ENCODE measurements at places on chromosomes 3 and 15.

DNA sequence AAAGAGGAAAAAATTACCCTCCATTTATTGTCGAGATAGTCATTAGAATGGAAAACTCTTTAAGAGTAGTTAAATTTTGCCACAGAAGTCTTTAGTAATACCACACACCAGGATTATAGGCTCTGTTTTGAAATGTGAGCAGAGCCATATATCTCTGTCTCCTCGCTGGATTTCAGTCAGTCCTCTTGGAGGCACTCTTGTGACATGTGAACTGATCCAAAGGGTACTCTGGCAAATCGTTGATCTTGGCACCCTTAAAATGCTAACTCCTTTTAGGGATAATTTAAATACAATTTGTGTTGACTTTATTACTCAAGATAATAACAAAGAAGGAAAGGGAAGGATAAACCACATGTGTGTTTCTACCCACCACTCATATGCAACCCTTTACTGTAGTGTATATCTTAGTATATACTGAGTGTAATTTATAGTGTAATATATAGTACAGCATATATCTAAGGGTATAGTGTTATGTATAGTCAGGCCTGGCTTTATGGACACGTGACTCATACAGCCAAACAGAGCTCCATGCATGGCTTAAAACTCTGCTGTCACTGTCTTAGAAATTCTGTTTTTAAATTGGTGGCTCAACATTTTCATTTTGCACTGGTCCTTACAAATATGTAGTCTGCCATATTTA, 12.3 kb upstream of the KPNA4 start:
- DNase-seq, result peak; percentile 44

- DNase-seq, result peak; percentile 51
These were observed 83.3 kb downstream of the ADCY5 start for GRCh38 chr3:123365450-123366143.

DNA sequence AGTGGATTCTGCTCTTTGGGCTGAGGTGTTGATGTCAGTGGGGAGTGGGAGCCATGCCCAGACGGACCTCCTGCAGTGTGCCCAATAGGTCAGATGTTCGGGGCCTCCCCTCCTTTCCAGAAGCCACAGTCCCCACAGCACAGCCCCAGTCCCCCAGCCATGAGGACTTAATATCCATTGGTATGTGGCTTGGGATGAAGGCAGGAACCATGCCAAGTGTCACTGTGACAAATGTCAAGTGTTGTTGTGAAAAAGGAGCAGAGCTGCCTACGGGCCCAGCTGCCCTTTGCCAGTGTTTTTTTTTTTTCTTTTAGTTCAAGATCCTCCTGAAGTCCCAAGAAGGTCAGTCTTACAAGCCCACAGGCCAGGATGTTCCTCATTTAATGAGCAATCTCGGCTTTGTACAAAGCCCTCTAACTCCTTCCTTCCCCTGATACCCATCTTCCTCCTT, 12.2 kb downstream of the SEMA3G start:
- no peak for DNase-seq

DNA sequence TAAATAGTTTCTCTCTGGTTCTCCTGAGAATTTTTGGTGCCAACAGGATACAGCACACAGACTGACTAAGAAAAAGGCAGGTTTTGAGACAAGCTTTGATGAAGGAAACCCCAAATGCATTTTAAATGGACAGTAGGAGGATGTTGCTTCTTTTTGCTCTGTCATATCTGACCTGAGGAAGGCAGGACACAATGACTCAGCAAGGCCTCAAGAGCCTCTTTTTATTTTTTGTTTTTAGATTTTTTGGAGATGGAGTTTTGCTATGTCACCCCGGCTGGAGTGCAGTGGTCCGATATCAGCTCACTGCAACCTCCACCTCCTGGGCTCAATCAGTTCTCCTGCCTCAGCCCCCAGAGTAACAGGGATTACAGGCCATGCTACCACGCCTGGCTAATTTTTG, 16.9 kb upstream of the KNG1 start:
- DNase-seq, result no peak

- peak; percentile 81 for DNase-seq
These were observed 57.8 kb downstream of the RIOX2 start for GRCh38 chr3:97914388-97914787.

- DNase-seq, result no peak
These were observed 6.2 kb upstream of the SSUH2 start for GRCh38 chr3:8650583-8651416.

DNA sequence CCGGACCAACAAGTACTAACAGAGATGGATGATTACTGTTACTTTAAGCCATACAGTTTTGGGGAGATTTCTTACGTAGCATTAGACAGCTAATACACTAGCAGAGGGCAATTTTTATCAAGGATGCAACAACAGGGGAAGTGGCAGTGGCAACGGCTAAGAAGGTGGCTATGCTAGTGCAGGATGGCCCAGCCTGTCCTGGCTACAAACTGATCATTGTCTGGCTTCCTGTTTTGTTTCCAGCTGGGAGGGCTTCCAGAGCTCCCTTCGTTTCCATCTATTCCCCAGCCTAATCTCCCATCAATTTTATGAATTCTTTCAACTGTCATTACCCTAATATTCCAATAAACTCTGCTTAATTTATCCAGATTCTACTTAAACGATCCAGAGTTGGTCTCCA, 16.0 kb upstream of the PLA2G4F start:
- DNase-seq, result no peak

DNA sequence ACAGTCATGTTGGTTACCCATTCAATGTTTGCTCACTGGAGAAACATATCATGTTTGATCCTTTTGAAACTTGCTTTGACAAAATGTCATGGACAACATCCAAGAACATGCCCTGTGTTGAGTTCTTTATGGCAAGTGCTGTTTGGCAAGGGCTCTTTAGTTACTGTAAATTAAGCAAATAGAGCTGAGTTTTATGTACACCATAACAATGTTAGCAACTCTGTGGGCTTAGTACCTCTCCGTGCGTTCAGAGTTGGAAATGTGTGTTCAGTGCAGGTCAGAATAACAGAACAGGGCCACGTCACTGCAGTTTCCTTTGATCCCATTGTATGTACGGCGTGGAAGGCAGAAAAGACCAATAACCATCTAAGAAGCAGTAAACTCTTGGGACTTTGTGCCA, 132.5 kb downstream of the MYRIP start:
- DNase-seq, result no peak

GRCh38 chr3:33758864-33759263, 39.6 kb upstream of the PDCD6IP start:
- peak; percentile 48 for DNase-seq

DNA sequence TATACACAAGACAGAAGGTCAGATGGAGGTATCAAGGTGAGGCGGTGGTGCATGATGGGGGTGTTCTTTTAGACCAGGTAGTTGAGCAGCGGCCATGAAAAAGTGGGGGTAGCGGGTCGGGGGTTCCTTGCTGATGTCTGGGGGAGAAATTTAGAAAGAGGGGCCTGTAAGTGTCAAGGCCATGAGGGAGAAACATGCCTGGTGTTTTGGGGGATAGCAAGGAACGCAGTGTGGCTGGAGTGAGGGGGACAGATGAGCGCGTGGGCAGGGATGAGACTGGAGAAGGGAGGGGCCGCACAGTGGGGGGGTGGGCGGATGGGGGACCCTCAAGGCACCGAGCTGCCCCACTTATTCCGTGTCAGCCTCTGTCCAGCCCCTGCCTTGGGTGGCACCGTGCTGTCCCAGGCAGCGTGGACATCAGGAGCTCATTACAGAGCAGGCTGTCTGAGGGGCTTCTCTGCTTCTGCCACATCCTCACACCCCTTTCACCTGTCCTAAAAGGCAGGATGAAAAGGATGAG, 143.3 kb downstream of the SMAD6 start:
- no peak for DNase-seq

DNA sequence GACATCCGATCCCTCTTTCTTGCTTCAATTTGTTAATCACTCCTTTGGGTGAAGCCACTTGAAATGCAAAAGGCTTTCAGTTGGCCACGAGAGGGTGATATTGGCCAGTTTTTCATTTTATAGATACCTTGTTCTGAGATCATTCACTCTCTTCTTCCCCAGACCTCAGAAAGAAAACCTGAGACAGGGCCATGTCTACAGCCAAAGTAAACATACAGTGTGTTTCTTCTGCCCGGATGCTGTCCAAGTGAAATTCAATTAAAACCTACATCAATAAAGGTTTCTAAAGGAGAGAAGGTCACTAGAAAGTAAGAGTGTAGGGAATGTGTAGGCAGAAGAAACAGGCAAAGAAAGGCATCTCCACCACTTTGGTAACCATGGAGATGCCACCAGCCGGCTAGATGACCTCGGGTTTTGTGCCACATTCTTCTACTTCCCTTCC, 39.5 kb upstream of the FMN1 start:
- DNase-seq, result peak; percentile 71

- DNase-seq, result no peak
These were observed 111.0 kb downstream of the ERC2 start for GRCh38 chr3:56357266-56357665.

DNA sequence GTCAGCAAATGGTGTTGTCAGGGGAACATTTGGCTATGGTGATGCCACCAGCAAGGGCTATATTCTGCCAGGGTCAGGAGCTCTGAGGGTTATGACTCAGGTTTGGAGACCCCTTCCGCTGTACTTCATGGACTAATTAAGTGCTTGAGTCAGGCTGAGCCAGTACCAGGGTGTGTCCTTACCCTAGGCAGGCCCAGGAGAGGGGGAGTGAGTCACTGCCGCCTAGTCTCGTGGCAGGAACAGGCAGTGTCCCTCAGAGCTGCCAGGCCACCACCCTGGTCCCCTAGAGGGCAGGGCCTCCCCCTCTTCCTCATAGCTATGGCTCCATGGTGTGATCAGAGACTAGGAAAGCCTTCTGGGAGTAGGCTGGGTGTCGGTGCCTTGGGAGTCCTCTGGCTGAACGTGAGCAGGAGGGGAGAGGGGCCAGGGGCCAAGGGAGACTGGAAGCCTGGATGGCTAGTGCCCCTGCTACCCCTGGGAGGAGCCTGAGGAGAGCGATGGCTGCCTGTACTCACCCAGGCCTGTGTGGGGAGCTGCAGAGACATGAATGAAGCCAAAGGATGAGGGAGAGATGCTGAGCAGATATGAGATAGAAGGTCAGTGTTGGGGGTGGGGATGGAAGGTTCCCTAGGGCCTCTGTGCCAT, 10.6 kb downstream of the MAPKAPK3 start:
- peak; percentile 93 for DNase-seq

DNA sequence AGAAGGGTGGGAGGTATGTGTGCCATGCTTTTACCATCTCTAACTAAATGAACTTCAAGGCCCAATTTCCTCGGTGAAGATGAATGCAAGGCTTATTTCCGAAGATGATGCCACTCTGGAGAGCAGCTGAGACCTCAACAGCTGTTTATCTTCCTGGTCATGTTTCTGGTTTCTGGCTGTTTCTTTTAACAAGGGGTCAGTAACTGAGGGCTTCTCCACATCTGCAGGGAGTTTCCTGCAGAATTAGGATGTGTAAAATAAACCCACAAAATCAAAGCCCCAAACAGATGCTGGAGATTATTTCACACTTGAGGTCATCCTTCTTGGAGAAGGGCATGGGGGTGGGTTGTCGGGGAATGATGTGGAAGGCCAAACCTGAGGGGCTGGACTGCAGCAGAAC, 220.3 kb downstream of the THSD4 start:
- no peak for DNase-seq

- no peak for DNase-seq
These were observed 224.8 kb upstream of the BHLHE40 start for GRCh38 chr3:4754180-4755086.

- DNase-seq, result peak; percentile 60
These were observed 46.1 kb upstream of the MRPS22 start for GRCh38 chr3:139297588-139298311.

DNA sequence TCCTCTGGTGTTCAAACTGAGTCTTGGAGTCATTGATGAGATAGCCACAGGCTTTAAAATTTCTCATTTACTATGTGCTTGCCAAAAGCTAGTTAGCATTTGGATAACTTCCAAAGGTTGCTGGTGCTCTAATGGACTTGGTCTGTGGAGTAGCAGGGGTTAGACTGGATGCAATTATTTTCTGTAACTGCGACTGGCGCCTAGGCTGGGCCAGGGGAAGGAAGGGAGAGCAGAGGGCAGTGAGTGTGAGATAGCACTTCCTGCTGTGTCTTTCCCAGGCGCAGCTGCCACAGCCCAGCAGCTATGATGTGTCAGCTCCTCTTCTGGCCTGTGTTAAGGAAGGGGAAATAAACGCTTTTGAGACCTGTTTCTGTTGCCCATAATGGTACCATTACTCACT, 98.6 kb downstream of the MYRIP start:
- DNase-seq, result peak; percentile 46

DNA sequence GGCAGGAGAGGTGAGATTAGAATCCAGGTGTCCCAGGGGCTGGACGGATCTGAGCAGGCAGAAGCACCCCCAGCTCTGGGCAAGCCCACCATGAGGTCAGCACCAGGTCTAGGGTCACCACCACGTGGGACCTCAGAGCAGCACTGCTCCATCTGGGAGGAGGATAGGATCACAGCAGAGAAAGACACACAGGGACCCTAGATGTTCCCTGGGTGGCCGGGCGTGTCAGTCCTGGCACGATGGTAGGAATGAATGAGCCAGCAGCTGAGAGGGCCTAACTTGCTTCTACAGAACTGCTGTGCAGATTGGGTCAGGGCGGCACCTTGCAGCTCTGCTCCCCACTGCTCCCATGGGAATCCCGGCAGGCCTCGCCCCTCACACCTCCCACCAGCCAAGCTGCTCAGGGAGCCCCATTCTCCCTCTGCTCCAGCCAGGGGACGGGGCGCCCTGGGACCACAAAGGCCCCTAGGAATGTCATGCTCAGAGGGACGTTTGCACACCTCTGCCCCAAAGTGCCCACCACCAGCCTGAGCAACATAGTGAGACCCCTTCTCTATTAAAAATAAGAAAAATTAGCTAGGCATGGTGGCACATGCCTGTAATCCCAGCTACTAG, 66.3 kb downstream of the ZNF445 start:
- DNase-seq, result no peak

DNA sequence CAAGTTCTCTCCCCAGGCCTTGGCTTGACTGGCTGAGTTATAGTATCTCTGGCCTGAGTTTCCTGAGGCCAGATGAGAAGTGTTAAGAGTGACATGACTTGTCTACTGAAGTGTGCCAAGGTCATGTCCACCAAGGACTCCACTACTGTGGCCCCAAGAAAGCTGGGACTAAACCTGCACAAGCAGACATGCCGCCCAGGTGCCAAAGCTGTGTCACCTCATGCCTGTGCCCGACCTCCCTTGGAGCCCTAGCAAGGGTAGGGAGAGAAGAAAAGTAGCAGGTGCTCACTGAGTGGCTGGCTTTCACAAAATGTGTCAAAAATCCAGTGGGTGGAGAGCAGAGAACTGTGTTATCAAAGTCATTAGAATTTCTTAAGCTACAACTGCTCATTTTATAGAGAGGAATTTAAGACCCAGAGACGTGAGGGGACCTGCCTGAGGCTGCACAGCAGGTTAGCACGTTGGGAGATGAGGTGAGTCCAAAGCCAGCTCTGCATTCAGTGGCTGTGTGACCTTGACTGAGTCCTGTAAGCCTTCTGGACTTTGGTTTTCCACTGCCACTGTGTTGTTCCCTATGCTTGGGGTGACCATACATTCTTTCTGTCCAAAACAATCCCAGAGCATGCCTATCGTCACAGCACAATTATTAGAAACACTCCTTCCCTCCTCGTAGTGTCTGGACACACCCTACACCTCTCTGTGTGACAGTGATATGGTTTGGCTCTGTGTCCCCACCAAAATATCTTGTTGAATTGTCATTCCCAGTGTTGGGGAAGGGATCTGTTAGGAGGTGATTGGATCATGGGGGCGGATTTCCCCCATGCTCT, 5.0 kb upstream of the LYSMD4 start:
- DNase-seq, result no peak
